SHP77 treated with DMSO at 0.1 percent for 48 hours (cell line): ENCODE measurements at places on chromosomes 2 and 18.
A peak's percentile ranks its signal among the peaks of the same experiment; 100 is the strongest.

DNA sequence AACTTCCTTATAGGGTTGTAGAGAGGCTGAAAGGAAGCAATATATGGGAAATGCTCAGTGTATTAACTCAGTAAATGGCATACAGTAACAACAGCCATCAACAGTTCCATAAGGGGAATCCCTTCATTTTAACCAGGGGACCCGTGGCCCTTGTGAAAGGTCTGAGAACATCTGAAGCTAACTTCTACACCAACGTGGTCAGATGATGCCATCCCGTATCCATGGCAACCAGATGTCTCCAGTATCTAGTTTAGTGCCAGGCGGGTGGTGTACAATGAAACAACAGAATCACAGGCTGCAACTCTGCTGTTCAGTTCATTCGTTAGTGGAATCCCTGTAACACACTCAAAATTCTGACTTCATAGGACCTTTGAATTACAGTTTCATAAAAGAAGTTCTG is 162.3 kb downstream of the TGIF1 start:
- DNase-seq, result no peak

GRCh38 chr2:239961662-239962613 is 63.2 kb downstream of the NDUFA10 start:
- DNase-seq, result no peak

GRCh38 chr2:3899536-3900155 is 196.3 kb downstream of the DCDC2C start:
- DNase-seq, result no peak

GRCh38 chr18:58391231-58391825 is 237.6 kb downstream of the ALPK2 start:
- no peak for DNase-seq

DNA sequence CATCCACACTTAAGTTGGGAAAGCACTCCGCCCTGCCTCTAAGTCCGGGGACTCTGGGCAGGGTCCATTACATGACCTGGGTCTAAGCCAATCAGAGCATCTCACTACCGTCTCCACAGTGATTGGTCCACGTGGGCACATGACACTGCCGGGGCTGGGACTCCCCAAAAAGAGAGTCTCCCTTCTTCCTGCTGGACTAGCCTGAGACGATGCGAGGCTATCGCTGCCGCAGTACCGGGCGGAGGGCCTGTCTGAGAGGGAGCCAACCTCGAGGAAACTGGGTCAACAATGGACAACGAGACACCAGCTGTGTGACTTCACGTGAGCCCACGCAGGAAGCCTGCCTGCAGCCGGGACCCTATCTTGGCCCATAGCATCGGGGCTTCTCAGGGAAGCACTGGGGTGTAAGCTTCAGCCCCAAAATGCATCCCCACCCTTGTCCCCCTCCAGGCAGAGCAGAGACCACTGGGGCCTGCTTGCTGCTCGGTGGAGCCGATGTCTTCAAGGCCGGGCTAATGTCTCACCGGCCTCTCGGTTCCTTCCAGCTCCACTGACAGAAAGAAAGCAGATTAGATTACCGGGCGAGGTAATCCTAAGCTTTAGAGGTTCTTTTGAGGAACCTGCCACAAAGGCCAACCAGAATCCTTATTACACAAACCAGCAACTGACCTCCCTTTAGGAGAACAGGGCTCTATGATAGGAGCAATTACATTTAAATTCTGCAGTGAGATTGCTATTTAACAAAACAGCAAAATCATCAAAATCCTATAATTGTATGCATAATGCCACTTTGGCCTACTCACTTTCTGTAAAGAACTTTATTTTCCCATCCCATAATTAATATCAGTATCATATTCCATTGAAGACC is 21.3 kb upstream of the COPS8 start:
- no peak for DNase-seq

- DNase-seq, result no peak
Measured at GRCh38 chr2:233114421-233114861, 54.3 kb downstream of the INPP5D start.

DNA sequence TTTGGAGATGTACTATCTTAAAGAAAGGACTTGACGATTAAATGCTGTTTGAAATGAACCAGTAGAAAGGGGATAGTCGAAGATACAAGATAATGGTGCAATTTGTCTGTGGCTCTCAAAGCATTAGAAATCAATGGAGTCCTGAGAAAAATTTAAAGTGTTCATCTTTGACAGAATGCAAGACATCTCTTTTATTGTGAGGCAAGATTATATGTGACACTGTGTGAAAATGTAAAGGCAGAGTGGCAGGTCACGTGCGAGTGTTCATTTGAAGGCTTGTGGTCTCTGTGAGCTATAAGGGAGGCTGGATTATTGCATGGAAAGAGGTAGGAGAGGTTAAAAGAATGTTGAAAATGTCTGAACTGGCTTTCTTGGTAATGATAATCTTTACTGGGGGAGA is 709.2 kb downstream of the DSC3 start:
- DNase-seq, result no peak

GRCh38 chr2:240244543-240244942 is 104.1 kb upstream of the OTOS start:
- no peak for DNase-seq

- no peak for DNase-seq
Measured at GRCh38 chr2:218501665-218502064, 66.5 kb downstream of the USP37 start.

DNA sequence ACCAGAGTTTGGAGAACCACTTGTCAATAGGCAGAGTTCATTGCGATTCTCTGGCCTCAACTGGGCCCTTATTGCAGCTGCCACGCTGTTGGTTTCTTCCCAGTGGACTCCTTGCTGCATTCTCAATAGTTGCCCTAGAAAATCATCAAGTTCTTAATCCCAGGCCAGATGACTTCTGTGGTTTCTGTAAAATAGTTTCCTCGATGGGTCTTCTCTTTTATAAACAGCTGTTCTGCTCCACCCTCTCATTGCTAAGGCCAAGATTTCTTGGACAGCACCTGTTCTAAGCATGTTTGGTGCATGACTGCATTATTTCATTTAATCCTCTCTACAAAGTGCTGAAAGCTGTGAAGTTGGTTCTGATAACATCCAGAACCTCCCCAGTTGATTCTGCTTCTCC is 131.0 kb downstream of the BCL2L11 start:
- no peak for DNase-seq

GRCh38 chr2:33130054-33130447 is 183.3 kb downstream of the LTBP1 start:
- no peak for DNase-seq

- DNase-seq, result peak; percentile 65
Measured at GRCh38 chr2:28413152-28413898, 20.7 kb downstream of the FOSL2 start.

GRCh38 chr2:65300761-65301711 is 73.4 kb downstream of the ACTR2 start:
- peak; percentile 20 for DNase-seq

DNA sequence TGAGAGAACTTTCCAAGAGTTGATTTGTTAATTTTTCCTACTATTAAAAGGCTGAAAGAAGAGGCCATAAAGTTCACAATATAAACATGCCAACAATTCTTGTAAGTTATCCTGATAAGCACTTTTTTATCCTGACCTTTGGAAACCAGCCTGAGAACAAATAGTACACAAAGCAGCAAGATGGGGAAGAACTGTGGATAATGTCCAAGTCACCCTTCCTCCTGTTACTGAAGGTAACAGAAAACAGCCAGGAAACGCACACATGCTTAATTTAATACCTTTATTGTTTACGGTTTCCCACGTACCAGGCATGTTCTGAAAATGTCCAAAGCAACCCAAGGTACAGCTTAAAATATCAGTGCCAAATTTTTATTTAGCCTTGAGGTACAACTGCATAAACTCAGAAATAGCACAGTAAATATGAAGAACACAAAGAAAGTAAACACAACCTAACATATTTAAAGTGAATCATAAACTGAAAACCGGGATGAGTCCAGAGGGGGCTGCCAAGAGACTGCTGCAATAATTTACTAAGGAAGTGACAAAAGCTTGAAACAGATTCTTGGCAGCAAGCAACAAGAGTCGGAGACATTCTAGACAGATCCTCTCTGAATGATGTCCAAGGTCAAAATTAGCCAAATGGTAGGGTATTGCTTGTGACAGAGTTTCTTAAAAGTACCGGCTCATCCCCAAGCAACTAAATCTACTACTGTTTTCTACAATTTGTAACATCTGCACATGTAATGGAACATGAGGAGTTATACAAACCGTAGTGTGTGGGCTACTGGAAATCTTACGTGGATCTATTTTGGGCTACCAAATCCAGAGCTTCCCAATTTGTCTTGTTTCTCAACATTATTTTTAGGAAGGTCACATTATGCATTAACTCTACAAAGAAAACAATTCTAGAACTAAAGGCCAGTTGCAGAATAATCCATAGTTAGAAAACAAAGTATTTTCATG is 93.2 kb downstream of the CABYR start:
- no peak for DNase-seq

DNA sequence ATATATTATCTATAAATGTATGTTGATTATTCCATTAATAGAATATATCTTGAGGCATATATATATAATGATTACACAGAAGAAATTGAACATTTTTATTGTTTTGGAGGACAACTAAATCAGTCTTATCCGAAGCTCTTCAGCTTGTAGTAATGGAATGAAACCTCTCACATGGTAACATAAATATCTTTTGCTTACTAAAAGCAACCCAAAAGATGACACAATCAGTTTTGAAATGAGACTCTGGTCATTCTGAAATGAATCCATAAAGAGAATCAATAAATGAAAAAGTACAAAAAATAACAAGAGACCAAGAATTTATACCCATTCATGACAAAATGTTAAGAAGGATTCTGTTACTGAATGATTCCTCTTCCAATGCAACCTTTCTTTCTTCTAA is 110.2 kb downstream of the FIGN start:
- DNase-seq, result no peak

- no peak for DNase-seq
Measured at GRCh38 chr18:74589021-74589420, 8.6 kb upstream of the ZNF407 start.

DNA sequence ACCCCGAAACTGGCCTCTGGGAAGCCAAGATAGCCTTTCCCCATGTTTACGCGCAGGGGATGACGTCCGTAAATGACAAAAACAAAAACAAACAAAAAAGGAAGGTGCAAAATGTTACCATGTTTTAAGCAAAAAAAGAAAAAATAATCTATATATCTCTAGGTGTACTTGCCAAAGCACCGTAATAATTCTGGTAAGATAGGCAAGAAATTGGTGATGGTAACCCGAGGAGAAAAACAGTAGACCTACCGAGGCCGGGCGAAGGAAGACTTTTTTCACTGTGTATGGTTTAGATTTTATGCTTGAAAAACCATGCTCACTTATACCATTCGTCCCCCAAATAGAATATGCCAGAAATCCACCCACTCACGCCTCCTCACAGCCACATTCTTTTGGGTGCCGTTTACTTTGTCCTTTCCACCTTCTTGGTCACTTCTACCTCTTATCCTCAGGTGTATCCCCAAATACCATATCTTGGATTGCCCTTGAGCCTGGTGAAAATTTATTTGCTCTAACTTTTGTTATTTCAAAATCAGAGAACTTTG is 8.0 kb downstream of the GATA6 start:
- no peak for DNase-seq

DNA sequence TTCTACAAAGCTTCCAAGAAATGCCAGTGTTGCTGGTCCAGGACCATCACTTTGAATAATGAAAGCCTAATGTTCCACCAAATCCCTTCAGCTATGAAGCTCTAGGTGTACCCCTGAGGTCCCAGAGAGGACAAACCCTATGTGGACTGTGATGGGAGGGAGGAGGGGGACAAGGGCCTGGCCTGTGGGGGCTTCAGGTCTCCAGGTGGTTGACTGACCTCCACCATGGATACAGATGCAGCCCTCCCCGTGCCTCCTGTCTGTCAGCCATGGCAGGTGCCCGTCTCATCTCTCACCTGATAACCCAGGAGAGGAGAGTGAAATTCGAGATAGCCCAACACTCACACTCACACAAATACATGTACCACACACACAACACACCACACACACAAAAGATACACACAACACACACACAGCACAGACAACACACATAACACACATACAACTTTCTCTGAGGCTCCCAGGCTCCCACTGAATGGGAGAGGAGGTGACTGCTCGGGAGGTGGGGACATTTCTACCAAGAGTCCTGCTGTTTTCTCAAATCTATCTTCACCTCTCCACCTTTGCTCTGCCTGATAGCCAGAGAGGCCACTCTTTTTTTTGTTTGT is 12.8 kb upstream of the RHOB start:
- DNase-seq, result no peak

DNA sequence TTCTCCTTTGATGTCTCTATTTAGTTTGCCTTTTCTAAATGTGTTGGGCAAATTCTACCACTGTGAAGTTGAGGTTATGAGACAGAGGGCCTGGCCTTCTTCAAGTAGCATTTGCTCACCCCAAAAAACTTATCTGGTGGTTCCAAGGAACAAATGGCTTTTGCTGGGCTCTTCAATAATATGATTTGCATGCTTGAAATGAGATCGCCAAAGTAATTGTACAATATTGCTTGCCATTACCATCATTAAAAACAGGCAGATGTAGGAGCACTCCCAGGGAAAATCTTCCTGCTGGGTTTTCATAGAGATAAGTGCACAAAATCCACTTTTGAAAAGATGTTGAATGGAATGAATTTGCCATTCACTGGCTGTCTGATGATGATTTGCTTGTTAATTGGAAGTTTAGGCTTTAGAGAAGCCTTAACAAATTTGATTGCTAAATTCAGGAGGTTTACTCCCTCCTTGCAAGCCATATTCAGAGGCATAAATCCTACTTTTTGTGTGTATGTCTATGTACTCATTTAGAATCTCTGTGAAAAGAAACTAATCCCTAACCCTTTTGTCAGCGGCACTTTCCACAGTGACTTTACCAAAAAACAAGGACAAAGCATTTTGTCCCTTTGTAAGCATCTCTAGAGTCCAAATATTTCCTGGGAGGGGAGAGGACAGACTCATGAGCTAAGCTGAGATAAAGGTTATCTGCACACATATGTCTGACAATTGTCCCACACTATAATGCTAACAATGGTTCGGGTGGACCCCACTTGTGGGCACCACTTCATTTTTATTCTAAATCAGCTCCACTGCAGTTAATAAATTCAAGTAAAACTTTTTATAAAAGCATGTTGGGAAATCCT is 240.8 kb upstream of the PIK3C3 start:
- no peak for DNase-seq

DNA sequence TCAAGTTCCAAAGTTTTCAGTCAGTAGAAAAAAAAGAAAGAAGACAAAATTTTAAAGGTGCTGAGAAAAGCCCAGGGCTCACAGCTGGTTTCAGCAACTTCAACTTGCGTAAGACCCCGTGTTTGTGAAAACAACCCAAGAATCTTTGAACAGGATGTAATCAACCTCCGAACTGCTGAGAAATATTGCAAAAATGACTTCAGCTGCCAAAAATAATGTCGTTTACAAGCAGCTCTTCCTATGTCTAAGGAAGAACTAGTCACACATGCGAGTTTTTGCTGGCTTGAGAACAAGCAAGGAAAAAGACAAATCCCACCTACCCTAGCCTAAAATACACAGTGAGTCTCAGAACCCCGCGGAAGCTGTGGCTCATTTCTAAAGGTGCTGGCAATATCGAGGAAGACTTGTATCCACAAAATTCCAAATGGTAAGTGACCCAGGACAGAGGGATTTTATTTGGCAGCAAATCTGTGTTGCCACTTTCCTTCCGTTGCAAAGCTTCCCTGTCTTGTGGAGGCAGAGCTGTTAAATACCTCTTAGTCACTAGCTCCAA is 59.8 kb upstream of the SLC8A1 start:
- no peak for DNase-seq

- peak; percentile 68 for DNase-seq
Measured at GRCh38 chr18:58781627-58782194, 83.0 kb upstream of the ZNF532 start.
